ENCODE measurements at places on chromosomes 12 and 14.

GRCh38 chr12:1632702-1633101 is 3.7 kb downstream of the WNT5B start:
- DNase-seq, result no peak

DNA sequence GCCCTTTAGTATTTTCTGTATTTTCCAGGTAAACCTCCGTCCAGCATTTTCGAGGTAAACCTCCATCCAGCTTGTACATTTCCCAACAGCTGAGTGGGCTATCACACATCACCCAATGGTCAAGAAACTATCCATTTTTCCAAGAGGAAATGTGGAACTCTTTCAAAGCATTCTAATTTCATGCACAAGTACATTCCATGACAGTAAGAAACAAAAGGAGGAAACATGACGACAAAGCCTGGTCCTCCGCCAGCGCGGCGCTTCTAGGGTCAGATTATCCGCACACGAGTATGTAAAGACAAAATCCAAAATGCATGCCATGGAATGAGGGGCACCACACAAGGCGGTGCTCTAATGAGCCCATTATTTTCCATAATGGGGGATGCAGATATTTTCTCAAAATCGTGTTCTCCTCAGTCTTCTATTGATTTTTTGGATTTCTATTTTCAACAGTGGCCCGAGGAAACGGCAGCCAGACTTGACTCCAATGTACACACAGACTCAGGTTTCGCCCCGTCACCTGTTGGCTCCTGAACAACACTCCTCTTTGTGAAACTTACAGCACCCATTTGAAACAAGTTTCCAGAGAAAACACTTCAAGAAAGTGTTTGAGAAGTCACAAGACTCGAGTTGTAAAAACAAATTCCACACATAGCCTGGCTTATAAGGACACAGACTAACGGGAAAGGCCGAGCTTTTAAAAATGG is 107.4 kb downstream of the PRICKLE1 start:
- DNase-seq, result no peak

GRCh38 chr14:58821421-58821820 is 183.7 kb downstream of the DACT1 start:
- no peak for DNase-seq

DNA sequence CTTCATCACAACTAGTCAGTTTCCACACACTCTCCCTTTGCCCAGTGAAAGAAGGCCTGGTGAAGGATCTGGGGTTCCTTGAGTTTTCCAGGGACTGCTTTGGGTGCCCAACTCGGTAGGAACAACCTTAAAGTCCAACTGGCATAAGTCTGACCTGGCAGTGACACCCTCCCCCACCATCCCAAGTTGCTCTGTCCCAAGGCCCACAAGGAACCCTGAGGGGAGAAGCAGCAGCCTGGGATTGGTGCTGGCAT is 1.6 kb downstream of the KMT2D start:
- no peak for DNase-seq

GRCh38 chr12:52423035-52423434 is 11.1 kb downstream of the KRT75 start:
- no peak for DNase-seq

GRCh38 chr12:128871516-128871892 is 18.2 kb downstream of the GLT1D1 start:
- DNase-seq, result no peak

Measured in activated T-cell treated with anti-CD3 and anti-CD28 coated beads for 4 hours (primary cell).